Fibroblast of skin of left biceps (primary cell): ENCODE measurements at places on chromosomes 5 and 9.

DNA sequence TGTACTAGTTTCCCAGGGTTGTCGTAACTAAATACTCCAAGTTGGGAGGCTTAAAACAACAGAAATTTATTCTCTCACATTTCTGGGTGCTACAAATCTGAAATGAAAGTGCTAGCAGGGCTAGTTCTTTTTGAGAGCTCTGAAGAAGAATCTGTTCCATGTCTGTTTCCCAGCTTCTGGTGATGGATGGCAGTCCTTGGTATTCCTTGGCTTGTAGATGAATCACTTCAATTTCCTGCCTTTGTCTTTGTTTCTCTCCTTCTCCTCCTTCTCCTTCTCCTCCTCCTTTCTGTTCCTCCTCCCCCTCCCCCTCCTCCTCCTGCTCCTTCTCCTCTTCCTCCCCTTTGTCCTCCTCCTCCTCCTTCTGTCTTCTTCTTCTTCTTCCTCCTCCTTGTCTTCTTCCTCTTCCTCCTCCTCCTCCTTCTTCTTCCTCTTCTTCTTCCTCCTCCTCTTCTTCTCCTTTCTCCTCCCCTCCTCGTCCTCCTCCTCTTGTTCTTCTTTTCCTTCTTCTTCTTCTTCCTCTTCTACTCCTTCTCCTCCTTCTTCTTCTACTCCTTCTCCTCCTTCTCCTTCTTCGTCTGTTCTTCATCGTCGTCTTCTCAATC lies 104.7 kb upstream of the ANKRD55 start:
- DNase-seq = no peak

DNA sequence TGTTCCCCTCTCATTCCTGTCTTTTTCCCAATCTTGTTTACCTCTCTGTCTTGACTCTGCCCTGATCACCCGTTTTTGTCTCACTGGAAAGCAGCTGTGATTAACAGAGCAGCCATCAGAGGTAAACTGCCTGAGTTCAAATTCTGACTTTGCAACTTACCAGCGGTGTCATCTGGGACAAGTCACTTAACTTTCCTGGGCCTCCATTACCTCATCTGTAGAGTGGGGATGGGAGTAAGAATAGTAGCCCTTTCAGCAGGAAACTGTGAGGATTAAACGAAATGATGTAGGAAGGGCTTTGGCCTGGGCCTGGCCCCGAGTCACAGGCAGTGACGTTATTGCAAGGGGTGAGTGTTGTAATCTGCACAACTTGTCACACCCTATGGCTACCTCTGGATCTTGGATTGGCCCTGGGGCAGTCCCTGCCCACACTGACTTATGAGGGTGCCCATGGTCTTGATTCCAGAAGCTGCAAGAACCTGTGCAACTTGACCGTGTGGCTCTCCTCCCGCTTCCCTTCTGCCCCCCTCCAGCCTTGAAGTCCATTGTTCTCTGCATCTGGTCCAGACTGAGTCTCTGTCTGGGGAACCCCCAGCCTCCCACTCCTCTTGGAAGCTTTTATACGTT lies 657 bp upstream of the PCDH12 start:
- no peak for DNase-seq

DNA sequence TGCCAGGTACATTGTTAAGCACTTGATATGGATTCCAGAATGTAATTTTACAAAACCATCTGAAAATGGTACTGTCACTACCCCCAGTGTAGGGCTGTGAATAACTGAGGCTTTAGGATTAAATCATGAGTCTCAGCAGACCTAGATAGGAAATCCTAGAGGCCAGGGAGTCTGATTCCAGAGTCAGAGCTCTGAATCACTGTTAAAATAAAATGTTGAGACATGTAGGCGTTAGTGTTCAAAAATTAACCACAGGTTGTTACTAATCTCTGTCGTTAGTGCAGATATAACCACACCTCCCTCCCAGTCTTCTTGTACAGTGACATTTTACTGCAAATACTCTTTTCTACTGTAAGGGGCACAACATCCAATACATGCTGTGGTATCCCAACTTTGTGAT lies 1828.8 kb downstream of the MAT2B start:
- no peak for DNase-seq

GRCh38 chr9:68822596-68823165 lies 117.6 kb downstream of the PIP5K1B start:
- no peak for DNase-seq

- no peak for DNase-seq
Observed at GRCh38 chr9:68843239-68843638, 138.2 kb downstream of the PIP5K1B start.

DNA sequence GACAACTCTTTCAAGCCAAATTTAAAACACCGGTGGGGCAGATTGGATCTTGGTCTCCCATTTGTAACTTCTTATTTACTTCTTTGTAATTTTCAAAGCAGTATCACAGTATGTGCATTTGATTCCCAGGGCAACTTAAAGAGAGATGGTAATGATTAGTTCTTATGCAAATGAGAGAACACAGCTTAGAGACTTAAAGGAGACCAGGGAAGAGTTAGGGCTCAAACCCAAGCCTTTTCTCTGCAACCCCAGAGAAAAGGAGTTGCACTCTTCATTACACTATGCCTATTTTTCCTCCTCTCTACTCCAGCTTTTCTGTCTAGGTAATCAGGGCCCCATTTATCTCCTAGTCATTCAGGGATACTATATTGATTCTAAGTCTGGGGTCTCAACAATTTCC lies 237.8 kb upstream of the NMUR2 start:
- no peak for DNase-seq

- no peak for DNase-seq
Observed at GRCh38 chr9:125637241-125637640, 69.8 kb downstream of the MAPKAP1 start.

- no peak for DNase-seq
Observed at GRCh38 chr5:123511290-123511647, 708 bp upstream of the CSNK1G3 start.

GRCh38 chr5:93158841-93159240 lies 422.2 kb downstream of the NR2F1-AS1 start:
- no peak for DNase-seq

GRCh38 chr9:121825031-121825691 lies 173.7 kb downstream of the DAB2IP start:
- DNase-seq = no peak

- no peak for DNase-seq
Observed at GRCh38 chr5:149299451-149300054, 27.9 kb downstream of the AFAP1L1 start.

DNA sequence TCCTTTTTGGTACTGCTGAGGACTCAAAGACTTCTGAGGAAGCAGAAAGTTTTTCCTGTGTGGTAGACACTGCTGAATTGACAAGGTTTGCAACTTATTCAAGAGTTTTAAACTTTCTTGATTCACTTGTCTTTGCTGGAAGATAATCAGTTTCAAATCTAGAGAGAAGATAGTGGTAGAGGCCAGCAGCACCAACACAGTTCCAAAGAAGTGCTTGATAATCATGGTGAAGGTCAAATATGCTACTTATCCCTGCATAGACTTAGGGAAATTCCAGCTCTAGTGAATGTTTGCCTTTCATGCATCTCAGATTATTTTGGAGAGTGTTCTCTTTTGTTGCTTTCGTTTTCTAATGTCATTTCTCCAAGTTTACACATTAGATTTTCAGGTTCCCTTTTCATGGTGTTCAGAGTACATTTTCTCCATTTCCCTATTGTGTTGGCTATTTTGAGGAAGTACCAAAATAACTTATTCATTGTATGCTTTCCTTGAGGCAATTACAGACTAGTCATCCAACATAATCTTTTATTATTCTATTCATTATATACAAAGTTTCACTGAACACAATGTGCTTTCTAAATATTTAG lies 550 bp downstream of the IFNE start:
- DNase-seq = no peak

GRCh38 chr5:2024986-2025721 lies 142.4 kb upstream of the IRX4 start:
- no peak for DNase-seq

- no peak for DNase-seq
Observed at GRCh38 chr9:128940271-128940921, 7.0 kb downstream of the DOLK start.

DNA sequence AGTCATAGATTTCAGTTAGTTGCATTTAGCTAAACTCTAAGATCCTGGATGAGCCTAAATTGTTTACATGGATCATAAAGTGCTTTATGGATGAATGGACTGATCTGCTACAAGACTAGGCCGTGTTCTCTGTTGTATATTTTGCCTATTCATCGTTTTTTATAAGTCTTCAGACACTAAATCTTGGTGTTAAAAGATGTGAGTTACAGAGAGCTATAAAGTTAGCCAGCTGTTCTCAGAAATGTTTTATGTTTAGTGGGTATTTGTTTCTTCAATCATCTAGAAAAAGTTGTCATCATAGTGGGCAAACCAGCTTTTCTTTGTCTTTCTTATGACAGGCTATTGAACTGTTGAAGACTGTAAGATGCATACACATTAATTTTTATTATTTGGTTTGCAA lies 585.8 kb upstream of the SEMA6A start:
- no peak for DNase-seq

DNA sequence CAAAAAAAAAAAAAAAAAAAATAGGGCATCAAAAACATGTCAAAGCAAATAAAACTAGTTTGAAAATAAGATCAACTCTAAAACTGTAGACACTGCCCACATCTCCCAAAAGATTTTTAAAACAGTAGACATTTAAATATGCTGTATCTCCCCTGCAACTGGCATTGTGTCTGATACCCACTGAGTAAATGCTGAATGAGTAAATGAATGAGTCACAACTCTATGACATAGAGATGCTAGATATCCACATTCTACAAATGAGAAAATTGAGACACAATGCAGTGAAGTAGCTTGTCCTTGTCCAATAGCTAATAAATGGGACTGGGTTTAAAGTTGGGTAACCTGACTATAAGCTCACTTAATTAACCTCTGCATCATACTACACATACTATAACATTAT lies 14.1 kb upstream of the MAP1B start:
- DNase-seq = no peak

DNA sequence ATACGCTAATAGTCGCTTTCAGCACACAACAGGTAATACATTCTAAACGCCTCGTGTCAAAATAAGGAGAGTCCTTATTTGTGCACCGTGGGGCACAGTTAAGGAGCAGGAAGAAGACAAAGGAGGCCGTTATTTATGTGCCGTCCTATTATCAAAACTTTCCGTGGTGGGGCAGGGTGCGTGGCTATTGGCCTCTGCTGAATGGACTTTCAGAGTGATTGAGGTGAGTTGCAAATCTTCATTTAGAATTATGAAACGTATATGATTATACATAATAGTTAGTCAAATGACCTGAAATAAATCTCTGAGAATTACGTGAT lies 833 bp downstream of the C5orf24 start:
- DNase-seq = no peak

DNA sequence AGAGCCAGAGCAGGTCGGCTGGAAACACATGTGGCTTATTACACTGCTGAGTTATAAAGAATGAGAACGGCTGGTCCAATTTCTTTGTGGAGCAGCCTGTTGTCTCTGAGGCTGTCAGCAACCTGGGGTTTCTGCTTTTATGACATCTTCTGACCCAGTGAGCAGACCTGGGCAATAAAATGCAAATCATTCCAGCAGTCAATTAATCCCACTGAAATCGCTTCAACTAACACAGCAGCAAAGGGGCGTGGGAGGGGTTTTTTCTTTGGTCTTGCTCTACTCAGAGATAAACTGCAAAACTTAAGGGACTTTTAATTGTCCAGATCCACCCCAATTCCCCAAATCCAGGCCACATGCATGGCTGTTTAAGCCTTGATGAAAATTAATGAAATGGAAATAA lies 215.7 kb downstream of the SLIT3 start:
- no peak for DNase-seq

DNA sequence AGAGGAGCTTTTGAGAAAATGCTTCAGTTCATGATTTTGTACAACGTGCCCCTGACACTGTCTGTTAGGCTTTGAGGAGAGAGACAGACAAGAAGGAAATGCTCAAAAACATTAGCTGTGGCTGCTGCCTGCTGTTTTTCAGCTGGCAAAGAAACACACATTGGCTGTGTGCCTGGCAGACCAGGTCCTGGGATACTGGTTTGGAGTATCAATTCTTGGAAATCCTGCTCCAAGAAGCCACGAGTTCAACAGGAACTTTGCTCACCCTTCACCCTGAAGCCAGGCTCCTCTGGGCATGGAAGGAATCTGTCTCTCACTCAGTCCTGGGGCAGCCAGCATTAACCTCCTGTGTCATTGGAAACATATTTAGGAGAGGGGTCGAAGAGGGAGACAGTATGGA lies 245.5 kb downstream of the AUH start:
- DNase-seq = no peak

DNA sequence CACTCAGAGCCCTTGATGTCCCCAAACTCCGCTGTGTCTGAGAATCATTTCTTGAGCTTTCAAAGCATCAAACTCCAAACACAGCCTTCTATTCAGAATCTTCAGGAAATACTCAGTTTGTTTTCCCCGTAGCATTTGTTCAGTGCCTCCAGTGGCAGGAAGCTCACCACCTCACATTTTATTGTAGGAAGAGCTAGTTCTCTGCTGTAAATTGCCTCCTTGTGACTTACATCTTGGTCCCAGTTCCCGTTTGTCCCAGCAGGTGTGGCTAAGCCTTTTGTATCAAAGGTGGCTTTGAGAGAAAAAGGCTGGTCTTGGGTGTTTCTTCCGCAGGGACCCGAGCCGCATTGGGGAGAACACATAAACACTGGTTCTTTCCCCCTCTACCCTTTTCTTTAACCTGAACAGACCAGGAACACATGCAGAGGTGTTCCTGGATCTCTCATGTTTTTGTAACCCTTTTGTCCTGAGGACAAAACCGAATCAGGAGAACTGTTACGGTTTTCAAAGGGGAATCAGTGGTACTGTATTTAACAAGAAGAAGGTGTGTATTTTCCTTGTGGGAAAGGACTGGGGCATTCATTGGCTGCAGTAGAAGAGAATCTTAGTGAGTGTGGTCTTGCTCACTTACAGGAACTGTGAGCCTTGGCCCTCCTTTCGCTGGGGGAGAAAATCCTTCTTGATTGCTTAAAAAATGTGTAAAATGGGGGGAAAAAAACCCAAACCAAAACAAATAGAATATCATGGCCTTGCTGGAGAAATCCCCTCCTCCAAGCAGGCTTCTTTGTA lies 1.9 kb downstream of the OSMR start:
- DNase-seq = no peak

DNA sequence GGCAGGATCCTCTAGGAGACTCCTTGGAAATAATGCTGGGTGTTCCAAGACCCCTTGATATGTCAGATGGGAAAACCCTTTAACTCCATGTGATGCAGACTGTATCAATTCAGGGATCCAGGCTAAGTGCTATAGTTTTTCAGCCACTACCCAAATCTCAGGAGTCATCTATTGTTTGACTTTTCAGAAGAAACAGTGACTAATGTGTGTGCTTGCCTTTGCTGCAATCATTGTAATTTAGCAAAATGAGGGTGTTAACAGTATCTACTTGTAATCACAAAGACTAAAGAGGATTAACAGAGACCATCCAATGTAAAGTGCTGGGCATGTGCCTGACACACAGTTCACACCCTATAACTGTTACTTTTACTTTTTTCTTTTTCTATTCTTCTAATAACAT lies 309.6 kb upstream of the RFX3 start:
- no peak for DNase-seq

- no peak for DNase-seq
Observed at GRCh38 chr9:120890320-120891244, 13.6 kb upstream of the PHF19 start.
